HS-27A (cell line): ENCODE measurements at places on chromosomes 13 and 19.

- DNase-seq, result no peak
Observed at GRCh38 chr13:113065406-113066141, 40.0 kb upstream of the F7 start.

DNA sequence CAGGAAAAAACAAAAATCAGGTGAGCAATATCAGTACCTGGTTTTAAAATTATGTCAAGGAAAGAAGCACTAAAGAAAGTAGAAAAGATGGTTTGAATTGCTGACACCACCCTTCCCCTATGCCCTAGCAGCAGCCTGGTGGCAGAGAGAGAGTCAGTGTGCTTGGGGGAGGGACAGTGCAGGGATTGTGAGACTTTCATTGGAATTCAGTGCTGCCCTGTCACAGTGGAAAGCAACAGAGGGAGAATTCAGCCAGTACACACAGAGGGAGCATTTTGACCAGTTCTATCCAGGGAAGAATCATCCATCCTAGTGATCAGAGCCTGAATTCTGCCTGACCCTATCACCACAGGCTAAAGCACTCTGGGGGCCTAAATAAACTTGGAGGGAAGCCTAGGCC is 222.4 kb upstream of the PCDH17 start:
- no peak for DNase-seq

- DNase-seq, result no peak
Observed at GRCh38 chr13:41064493-41064892, 3.2 kb downstream of the WBP4 start.

DNA sequence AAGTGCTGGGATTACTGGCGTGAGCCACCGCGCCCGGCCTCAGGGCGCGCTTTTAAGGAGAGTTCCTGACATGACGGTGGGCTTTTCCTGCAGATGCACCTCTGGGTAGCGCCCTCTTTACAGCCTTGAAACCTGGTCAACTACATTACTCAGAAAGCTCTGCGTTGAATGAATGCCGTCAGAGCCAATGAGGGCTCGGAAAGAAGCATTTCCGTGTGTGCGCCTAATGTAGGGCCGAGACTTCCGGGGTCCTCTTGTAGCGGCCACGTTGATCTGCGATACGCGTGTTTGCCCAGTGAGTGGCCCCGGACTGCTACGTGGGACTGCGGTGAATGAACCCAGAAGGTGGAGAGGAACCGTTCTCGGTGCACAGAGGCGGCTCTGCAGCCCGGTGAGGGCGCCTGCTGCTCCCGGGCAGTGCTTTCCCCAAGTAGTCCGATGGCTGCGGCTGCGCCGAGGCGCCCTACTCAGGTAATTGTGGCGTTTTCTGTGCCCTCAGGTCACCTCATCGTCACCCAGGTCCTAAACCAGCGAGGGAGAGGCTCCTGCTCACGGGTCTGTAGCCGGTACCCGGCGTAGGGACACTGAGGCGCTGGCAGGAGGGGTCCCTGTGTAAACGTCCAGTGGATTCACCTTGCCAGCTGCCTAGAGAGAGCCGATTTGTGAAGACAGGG is 4.9 kb upstream of the ZNF552 start:
- peak; percentile 93 for DNase-seq

- DNase-seq, result no peak
Observed at GRCh38 chr13:44819245-44819644, 170.0 kb downstream of the NUFIP1 start.
